Kidney glomerular epithelial cell (primary cell): ENCODE measurements at places on chromosomes 1 and 21.

DNA sequence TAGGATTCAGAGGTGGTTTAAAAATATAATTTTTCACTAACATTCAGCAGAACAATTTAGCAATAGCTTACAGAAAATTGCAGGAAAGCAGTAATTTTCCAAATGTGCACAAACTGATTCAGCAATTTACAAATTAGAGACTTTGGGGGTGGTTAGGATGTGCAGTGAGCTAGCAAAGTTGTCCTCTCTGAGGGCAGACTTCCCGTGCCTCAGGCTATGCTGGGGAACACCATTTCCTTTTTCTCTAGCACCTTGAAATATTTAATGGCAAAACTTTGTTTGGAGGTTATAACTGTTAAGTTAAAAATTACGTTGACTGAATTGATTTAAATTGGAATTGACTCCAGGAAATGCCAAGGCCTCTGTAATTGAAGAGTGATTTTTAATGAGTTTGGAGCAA lies 258.9 kb downstream of the PTBP2 start:
- DNase-seq: no peak

- DNase-seq: peak; percentile 86
Measured at GRCh38 chr1:67214420-67215174, 48.3 kb downstream of the IL23R start.

DNA sequence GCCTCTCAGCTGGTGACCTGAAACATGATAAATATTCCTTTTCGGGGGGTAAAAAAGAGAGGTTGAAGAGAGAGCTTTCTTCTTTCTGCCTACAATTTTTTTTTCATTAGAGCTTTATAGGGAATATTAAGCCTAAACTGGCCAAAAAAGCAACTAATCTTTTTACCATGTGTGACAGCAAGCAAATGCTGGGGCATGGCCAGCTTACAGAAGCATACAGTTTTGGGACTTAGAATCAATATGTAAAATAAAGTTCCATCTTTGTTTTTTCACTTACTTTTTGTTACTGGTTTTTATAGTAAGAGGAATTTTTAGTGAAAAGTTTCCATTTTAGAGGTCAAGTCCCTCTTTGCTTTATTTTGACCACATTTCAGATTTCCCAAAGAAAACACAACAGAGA lies 301.2 kb upstream of the DEPDC1 start:
- DNase-seq: no peak

- no peak for DNase-seq
Measured at GRCh38 chr1:175079338-175079737, 11.7 kb downstream of the TNN start.

GRCh38 chr1:224495866-224496265 lies 61.3 kb upstream of the WDR26 start:
- no peak for DNase-seq

- DNase-seq: no peak
Measured at GRCh38 chr1:173475564-173476196, 1.5 kb upstream of the PRDX6 start.
